Uterus (tissue), 4 donors: ENCODE measurements at places on chromosomes 11 and 22.

DNA sequence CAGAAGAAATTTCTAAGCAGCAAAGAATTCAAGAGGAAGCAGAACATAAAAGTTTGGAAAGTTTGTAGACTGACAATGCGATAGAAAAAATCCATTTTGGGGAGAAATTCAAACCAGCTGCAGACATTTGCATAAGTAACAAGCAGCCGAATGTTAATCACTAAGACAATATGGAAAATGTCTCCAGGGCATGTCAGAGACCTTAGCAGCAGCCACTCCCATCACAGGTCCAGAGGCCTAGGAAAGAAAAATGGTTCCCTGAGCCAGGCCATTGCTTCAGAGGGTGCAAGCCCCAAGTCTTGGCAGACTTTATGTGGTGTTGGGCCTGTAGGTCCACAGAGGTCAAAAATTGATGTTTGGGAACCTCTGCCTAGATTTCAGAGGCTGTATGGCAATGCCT is 155.4 kb downstream of the NELL1 start:
- DNase-seq = no peak

DNA sequence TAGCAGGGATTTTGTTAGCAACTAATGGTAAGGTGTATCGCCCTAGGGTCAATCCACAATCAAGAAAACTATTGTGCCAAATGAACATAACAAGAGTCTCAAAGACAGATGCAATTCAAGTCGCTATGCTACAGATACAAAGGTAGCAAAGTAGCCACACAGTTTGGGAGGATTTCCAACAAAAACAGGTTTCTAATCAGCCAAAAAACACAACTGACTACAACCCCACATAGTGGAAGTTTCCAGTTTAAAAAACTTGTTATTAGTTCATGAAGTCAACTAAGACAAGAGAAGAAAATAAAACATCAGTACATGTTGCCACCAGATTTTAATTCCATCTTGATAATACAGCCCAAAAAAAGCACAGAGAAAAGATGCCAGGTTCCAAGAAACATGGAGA is 38.0 kb downstream of the MYH9 start:
- DNase-seq = no peak

DNA sequence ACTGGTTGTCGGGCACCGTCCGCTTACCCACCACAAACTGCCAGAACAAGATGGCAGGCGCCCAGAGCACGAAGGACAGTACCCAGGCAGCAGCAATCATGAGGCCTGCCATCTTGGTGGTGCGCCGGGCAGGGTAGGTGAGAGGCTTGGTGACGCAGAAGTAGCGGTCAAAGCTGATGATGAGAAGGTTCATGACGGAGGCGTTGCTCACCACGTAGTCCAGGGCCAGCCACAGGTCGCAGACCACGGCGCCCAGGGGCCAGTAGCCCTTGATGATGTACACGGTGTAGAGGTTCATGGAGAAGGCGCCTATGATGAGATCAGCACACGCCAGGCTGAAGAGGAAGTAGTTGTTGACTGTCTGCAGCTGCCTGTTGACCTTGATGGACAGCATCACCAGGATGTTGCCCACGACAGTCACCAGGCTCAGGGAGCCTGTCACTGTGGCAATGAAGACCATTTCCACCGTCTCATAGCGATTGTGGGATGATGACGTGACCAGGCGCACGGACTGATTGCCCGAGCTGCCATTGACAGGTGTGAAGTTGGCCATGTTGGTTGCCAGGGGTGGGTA is 4.6 kb downstream of the MDK start:
- no peak for DNase-seq

GRCh38 chr11:131666617-131667016 is 296.2 kb downstream of the NTM start:
- DNase-seq = no peak

GRCh38 chr11:102313238-102313940 is 3.9 kb upstream of the BIRC3 start:
- DNase-seq = no peak

DNA sequence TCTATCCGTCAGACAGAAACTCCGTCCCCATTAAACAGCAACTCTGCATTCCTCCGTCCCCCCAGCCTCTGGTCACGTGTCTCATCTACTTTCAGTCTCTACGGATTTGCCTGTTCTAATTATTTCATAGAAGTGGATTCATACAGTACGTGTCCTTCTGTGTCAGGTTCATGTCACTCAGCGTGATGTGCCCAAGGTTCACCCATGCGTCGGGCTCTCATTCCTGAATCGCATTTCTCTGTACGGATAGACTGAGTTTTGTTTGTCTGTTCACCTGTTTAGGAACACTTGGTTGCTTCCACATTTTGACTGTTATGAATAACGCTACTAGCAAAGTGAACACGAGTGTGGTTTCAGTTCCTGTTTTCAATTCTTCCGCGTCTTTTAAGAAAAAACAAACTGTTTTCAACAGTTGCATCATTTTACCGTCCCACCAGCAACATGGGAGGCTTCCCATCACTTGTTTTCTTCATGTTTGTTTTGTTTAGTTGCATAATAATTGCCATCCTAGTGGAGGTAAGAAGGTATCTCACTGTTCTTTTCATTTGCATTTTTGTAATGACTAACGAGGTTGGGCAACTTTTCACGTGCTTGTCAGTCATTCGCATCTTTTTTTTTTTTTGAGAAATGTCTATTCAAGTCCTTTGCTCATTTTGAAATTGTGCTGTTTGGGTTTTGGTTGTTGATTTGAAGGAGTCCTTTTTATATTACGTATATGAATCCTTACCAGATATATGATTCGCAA is 8.9 kb upstream of the NLRP6 start:
- no peak for DNase-seq

- DNase-seq = no peak
Measured at GRCh38 chr22:40224702-40225101, 47.0 kb downstream of the TNRC6B start.

DNA sequence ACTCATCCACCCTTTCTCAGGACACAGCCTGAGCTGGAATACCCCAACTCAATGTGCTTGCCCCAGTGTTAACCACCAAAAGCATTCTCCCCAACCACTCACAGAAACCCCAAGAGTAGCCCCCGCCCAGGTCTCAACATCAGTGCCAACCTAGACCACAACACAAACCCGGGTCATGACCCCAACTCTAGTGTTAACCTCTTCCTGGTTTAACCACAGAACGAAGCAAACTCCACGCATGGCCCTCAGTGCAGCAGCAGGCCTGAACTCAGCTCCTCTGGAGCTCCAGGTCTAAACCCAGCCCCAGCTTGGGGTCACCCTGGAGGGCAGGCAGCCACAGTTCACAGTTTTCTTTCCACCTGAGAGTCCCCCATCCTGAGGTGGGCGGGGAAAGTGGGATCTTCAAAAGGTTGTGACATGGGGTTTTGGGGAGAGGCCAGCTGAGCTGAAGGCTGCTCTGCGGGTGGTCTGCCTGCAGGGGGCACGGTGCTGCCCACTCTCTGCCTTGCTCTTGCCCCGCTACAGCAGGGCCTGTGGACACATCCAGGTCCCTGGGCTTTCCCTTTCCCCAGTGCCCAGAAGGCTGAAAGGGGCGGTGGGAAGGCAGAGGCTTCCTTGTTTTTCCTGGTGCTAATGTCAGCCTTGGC is 37.9 kb downstream of the NECTIN1 start:
- no peak for DNase-seq

- no peak for DNase-seq
Measured at GRCh38 chr11:115257270-115257669, 246.9 kb downstream of the CADM1 start.

- no peak for DNase-seq
Measured at GRCh38 chr11:115389790-115390189, 114.4 kb downstream of the CADM1 start.
